Hindlimb muscle (tissue), 1 donor: ENCODE measurements at places on chromosomes 7 and 10.

GRCh38 chr10:54009672-54010071 is 791.4 kb downstream of the PCDH15 start:
- DNase-seq = no peak

- no peak for DNase-seq
These were observed 205.9 kb downstream of the SEC23IP start for GRCh38 chr10:120098232-120098930.

- no peak for DNase-seq
These were observed 279.9 kb downstream of the NEBL start for GRCh38 chr10:20616918-20617810.

- no peak for DNase-seq
These were observed 56.5 kb upstream of the EEPD1 start for GRCh38 chr7:36096460-36097095.

DNA sequence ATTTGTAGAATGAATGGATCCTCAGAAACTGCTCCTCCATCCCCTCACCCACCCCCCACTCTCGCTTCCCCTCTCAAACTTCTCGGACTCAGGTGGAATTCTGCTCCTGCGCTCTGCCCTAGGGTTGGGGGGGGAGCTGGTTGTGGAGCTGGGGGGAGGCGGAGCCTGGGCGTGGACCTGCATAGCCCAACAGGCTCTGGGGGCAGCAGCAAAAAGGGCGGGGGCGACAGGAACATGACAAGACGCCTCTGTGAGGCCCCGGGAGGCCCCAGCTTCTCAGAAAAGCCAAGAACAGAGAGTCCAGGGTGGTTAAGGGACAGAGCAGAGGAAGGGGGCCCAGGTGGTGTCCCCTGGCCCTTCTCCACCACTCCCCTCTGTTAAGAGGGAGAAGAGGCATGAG is 3.5 kb downstream of the TSC22D4 start:
- DNase-seq = no peak

GRCh38 chr7:7869651-7870050 is 98.9 kb upstream of the GLCCI1 start:
- DNase-seq = peak; percentile 54

GRCh38 chr7:152501506-152501905 is 65.7 kb upstream of the KMT2C start:
- DNase-seq = no peak

DNA sequence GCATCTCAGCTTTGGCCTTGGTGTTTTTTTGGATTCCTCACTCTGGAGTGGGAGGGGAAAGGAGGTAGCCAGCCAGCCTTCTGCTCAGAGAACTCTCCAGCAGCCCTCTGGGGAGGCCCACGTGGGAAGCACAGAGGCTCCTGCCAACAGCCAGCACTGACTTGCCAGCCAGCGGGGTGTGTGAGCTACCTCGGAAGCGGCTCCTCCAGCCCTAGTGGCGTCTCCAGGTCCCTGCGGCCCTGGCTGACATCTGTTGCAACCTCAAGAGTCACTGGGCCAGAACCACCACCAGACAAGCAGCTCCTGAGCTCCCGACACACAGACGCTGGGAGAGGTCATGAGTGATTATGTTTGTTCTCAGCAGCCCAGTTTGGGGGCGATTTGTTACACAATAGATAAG is 180.2 kb upstream of the FZD8 start:
- peak; percentile 19 for DNase-seq

- DNase-seq = no peak
These were observed 311.5 kb downstream of the REEP3 start for GRCh38 chr10:63832686-63833085.

DNA sequence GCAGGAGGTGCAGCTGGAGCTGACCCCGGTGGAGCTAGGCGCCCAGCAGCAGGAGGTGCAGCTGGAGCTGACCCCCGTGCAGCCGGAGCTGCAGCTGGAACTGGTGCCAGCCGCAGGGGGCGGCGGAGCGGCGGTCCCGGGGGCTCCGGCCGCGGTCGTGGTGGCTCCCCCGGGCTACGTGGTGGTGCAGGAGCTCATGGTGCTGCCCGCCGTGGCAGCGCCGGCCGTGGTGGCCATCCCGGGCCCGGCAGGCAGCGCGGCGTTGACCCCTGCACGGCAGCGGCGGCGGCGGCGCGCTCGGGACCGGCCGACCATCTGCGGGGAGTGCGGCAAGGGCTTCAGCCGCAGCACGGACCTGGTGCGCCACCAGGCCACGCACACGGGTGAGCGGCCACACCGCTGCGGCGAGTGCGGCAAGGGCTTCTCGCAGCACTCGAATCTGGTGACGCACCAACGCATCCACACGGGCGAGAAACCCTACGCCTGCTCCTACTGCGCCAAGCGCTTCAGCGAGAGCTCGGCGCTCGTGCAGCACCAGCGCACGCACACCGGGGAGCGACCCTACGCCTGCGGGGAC is 6.8 kb downstream of the ZNF853 start:
- no peak for DNase-seq

DNA sequence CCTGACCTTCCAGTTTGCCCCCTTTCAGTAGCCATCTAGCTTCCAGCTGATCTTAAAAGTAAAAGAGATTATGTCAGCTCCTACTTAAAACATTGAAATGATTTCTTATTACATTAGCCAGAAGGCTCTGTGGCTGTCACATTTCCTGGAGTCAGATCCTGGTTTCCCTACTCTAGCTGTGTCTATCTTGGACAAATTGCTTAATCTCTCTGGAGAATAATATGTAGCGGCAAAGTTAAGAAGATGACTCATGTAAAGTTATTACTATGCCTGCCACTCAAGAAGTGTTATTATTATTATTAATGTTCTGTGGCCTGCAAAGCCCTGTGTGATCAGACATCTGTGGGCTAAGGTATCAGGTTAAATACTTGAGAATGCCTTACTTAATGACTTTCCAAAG is 107.2 kb downstream of the RUNDC3B start:
- DNase-seq = no peak

- DNase-seq = peak; percentile 11
These were observed 838.2 kb upstream of the POM121L12 start for GRCh38 chr7:52197221-52197620.

- DNase-seq = no peak
These were observed 14.2 kb upstream of the MKI67 start for GRCh38 chr10:128140425-128140824.

GRCh38 chr7:24227603-24228359 is 56.2 kb upstream of the NPY start:
- DNase-seq = no peak

DNA sequence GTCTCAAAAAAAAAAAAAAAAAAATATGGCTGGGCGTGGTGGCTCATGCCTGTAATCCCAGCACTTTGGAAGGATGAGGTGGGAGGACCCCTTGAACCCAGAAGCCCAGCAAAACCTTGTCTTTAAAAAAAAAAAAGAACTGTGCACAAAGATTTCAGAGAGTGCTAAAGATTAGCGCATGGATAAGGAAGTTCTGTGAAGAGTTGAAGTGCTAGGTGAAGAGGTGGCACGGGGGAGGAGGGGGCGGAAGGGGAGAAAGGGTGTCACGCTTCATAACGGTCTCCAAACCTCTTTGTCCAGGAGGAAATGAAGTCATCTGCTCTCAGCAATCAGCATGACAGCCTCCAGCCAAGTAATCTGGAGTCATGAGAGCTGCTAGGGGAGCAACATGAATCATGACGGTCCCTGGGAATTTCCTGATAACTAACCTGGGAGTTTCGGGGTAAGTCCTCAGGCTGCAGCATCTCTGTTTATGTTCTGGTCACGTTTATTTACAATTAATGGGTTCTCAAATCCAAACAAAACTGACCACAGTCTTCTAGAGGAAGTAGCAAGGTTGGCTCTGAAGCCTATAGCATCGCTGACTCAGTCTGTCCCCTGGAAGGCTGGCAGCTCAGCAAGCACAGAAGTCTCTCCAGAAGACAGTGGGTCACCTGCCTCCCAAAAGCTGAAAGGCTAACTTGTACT is 1.9 kb upstream of the PLAU start:
- DNase-seq = no peak

GRCh38 chr7:111697771-111698170 is 135.5 kb upstream of the IMMP2L start:
- no peak for DNase-seq

- DNase-seq = peak; percentile 37
These were observed 11.8 kb downstream of the ZAN start for GRCh38 chr7:100745184-100745583.

- DNase-seq = no peak
These were observed 3.8 kb downstream of the STMP1 start for GRCh38 chr7:135666156-135666555.

DNA sequence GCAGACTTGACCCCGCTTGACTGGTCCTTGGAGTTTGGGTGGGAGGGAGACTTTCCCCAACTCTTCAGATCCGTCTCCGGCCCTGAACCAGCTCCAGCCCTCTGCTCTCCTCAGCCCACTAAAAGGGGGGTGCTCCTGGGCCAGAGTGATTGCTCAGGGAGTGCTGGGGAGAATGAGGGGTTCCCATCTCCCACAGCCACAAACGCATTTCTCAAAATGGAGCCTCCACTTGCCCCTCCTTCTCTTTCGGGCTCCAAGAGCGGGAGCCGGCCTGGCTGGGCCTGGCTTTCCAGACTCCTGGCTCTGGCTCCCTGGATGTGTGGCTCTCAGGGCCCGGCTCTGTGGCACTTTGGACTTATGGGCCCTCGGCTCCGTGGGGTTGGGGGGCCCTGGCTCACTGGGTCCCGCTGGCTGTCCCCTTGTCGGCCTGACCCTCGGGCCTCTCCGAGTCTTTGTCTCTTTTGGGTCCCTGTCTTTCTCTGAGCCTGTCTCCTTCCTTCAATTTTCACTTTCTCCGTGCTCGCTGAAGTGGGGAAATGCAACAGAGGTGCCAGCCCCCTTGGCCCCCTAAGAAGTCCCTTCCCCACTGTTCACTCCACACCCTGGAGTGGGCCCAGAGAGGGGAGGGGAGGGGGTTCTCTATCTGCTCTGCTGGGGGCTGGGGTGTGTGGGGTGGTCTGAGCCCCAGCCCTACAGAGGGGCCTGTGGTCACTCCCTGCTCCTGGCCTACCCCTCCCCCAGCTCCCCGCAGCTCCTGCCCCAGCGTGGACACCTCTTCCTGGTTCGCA is 713 bp downstream of the LZTS2 start:
- peak; percentile 52 for DNase-seq

GRCh38 chr7:139620676-139621344 is 97.3 kb downstream of the CLEC2L start:
- no peak for DNase-seq

- no peak for DNase-seq
These were observed 100.4 kb upstream of the DNAJC1 start for GRCh38 chr10:22103701-22104470.

- no peak for DNase-seq
These were observed 158.8 kb downstream of the CAMK1D start for GRCh38 chr10:12508165-12508564.

DNA sequence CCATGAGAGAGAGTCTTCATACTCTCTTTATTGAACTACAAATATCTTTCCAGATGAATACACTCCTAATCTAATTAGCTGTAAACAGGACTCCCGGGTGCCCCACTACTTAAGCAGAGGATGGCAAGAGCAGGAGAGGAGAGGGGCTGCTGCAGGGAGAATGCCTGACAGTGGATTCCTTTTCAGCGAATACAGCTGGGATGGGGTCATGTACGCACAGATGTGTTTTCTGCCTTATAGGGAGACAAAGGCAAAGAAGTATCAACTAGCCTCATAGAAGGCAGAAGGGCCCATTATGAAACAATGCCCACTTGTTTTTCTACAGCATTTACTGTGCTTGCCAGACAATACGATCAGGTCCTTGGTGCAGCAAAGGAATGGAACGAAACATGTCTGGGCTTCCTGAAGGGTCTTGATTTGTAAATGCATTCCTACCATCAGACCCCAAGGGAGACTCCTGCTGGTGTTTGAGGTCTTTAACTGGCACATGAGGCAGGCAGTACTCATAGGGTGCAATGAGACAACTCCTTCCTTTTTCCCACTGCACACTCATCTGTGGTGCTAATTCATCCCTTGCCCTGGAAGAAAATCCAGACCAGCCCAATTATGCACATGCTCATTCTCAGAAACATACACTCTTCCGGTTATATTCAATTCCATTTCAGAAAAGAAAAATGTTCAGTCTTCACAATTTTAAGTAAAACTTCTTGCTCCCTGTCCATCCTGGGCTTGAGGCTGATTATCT is 117.1 kb downstream of the AOAH start:
- no peak for DNase-seq

DNA sequence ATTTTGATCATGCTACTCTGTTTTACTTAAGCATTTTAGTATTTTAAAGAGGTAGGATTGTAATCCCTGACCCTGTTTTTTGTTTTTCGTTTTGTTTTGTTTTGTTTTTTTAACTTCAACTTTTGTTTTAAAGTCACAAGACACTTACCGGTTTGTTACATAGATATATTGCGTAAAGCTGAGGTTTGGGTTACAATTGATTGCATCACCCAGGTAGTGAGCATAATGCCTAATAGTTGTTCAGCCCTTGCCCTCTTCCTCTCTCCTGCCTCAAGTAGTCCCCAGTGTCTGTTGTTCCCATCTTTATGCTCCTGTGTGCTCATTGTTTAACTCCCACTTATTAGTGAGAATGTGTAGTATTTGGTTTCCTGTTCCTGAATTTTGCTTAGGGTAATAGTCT is 93.1 kb upstream of the TEX47 start:
- no peak for DNase-seq

DNA sequence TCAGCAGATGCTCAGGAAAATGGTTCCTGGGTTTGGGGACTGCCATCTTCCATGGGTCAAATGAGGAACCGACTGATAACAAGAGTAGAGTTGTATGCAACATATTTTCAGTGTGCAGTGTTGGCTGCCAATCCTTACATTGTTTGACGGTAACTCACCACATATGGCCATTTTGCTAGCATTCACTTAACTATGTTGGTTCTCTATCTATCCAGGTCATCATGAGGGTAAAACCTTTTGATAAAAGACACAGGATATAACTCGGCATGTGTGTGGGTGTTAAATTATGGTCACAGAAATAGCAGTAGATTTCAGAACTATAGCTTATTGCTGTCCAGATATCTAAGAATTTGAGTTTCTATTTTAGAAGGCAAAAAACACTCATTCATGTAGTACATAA is 140.7 kb upstream of the AOAH start:
- DNase-seq = no peak

DNA sequence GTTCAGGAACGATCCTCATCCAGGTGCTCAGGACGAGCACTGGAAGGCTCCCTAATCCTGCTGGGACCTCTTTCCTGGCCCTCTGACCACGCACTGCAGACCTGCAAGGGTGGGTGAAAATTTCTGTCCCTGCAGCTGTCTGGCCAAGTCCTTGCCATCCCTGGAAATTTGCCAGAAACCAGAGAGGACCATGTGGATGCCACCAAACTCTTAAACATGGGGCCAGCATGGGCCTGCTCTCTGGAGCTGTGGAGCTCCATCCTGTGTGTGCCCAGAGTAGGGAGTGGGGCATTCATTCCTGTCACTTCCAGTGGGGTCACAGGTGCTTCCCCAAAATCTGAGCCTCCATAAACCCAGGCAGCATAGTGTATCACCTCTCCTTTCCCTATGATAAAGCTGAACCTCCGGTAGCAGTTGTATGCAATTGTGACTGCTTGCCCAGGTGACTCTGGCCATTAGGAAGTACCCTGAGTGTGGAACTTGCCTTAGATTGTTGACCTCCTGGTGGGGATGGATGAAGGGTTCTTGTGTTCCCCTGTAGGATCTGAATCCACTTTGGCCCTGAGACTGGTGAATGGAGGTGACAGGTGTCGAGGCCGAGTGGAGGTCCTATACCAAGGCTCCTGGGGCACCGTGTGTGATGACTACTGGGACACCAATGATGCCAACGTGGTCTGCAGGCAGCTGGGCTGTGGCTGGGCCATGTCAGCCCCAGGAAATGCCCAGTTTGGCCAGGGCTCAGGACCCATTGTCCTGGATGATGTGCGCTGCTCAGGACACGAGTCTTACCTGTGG is 57.1 kb downstream of the DMBT1 start:
- DNase-seq = no peak
